ENCODE measurements at places on chromosomes 7 and 10. TPM values are rescaled to one million over a fixed set of nuclear protein-coding genes. Genes with fewer than 3 reads are reported as not detected.

- DNase-seq, result no peak
Measured at GRCh38 chr7:24245362-24245761, 38.6 kb upstream of the NPY start.

The CLRN3 gene
- 21.5 TPM for polyA plus RNA-seq

The ARMC3 gene
- 12.4 TPM for polyA plus RNA-seq

GRCh38 chr10:117532003-117532385 is 10.6 kb upstream of the EMX2 start:
- DNase-seq, result no peak

DNA sequence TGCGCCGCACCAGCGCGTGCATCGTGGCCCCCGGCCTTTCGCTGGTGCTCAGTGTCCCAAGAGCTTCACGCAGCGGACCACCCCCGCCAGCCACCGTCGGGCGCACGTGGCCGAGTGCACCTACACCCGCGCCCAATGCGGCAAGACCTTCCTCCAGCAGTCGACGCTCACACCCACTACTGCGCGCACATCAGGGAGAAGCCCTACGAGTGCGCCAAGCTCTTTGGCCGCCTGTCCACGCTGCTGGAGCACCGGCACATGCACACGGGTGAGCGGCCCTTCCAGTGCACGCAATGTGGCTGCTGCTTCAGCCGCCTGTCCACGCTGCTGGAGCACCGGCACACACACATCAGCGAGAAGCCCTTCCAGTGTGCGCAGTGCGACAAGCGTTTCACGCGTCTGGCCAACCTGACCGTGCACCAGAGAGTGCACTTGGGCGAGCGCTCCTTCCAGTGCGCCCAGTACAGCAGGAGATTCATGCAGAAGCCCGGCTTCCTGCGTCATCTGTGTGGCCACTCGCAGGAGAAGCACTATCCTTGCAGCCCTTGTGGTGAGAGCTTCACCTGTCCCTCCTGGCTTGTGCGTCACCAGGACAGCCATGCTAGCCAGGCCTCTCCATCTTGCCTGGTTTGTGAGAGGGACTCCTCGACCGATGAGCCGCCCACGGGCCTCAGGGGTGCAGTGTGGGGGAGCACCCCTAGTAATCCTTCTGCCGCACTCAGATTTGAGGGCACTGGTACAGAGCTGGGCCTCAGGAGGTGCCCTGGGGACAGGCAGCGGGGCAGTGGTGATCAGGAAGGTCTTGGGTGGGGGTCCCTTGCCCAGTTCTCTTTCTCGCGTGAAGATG is 32.9 kb downstream of the ZNF783 start:
- no peak for DNase-seq

GRCh38 chr10:91418416-91418815 is 8.3 kb downstream of the HECTD2 start:
- DNase-seq, result no peak

- DNase-seq, result no peak
Measured at GRCh38 chr7:47338026-47338425, 243.9 kb downstream of the TNS3 start.

DNA sequence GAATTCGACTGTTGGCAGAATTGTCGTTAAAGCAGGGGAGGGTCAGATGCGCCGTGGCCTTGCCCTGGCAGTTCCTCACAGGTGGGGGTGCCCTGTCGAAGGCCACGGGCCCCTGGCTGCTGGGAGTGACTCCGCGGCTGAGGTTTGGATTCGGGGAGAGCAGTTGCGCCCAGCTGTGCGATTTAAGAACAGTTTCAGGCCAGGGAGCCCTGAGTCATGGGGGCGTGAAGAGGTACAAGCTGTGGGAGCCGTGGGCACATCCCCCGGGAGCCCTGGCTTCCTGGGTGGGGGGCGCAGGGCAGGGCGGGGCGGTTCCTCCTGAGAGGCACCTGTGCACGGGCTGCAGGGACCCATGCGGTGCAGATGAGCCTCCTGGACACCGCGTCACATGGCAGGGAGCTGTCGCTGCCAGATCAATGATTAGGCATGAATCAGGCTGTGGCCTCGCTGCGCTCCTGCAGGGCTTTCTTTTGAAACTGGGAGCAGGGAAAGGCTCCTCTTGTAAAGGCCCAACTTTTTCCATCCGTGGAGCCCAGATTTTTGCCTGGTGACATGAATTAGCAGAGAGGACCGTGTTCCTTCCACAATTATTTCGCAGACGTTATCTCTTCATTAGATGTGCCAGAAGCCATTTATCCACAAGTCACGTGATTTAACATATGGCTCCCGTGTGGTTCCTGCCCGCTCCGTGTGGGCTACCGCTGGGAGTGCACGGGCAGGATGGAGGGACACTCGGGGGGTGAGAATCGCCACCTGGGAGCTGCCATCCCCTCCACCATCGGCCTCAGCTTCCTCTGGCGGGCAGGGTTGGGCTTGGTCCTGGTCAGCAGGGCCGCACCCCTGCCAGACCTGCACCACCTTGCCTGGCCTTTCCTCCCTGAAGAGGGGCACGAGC is 918 bp downstream of the PWWP2B start:
- DNase-seq, result no peak

- no peak for DNase-seq
Measured at GRCh38 chr7:93923942-93924341, 2.4 kb downstream of the GNG11 start.

- DNase-seq, result no peak
Measured at GRCh38 chr7:9097565-9098060, 664.2 kb downstream of the NXPH1 start.

The OGDHL gene
- 43.2 TPM for polyA plus RNA-seq

The NME8 gene
- 0.41 TPM for polyA plus RNA-seq

The H2BK1 gene
- polyA plus RNA-seq, result not detected

- DNase-seq, result no peak
Measured at GRCh38 chr7:136492366-136492765, 376.1 kb upstream of the CHRM2 start.

DNA sequence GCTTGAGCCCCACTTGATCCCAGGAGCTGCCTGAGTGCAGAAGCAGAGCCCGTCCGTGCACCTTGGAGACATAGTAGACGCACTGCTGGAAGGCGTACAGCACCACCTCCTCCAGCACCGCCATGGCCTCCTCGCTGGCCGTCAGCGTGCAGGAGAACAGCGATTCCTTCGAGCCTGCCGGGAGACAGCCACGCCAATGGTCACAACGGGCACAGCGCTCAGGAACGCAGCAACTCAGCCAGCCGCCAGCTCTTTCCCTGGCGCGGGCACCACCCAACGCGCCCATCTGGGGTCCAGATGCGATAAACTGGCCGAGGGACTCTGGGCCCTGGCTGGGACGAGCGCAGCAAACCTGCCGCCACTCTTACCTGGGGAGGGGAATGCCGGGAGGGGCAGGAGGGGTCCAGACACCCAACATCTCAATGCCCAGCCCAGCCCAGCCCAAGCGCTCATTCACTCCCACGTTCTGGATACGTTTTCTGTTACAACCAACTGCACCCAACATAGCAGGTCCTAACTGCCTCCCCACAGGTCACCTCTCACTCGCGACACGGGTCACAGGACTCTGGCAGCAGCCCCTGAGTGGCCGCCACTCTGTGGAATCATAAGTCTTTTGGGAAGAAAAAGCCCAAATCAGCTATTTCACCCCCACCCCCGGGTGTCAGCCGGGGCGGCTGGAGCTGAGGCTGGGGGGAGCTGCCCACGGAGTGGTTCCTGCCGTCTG is 41.9 kb downstream of the AP5Z1 start:
- DNase-seq, result no peak

DNA sequence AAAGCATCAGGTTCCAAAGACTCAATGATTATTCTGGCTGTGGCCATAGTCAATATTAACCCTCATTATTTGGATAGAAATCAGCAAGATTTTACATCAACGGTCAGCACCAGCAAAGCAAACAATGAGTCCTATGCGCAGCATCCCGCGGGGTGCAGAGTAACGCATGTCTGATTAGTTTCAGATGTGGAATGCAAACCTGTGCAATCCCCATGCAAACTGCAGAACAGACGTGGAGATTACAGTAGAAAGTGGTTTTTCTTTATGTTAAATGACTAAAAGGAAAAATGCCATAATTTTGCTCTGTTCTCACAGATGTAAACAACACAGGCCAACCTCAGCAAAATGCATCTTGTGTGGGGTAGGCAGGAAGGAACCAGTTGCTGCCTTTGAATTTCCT is 258.1 kb upstream of the GRB10 start:
- DNase-seq, result no peak

The PEX1 gene
- polyA plus RNA-seq, result 31.7 TPM

DNA sequence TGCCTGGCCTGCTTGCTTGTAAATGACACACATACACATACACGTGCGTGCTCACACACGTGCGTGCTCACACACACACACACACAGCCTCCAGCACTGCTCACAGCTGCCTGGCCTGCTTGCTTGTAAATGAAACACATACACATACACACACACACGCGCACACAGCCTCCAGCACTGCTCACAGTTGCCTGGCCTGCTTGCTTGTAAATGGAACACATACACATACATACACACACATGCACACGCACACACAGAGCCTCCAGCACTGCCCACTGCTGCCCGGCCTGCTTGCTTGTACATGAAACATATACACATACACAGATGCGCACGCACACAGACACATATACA is 397.2 kb downstream of the PLXNA4 start:
- DNase-seq, result no peak

DNA sequence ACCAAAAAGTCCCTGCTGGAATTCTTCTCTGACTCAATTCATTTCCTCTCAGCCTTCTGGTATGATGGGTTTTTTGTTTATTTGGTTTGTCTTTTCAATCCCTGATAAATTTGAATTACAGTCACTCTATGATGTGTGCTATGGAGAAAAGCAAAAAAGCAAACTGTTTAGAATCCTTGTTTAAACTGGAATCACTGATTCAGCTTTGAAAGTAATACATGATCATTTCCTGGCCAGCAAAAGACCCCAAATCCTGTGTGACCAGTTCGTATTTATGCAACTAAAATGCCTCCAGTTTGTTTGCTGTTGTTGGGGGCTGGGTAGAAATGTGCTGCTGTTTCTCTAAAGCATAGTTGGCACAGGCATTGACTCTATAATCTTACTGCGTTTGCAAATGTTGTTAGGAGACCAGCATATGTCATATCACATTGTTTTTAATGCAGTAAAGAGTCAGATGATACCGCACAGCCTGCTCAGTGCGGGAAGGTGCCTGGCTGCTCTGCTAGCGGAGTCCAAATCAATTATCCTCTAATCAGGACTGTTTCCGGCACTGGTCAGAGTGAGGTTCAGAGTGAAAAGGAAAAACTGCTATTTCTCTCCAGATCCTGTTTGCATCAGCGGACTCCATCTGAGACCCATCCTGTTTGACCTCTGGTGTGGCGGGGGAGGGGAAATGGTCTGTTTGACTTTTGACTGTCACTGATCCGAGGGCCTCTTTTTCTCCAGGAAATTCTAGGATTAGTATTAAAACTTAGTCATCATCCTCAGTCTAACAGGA is 40.6 kb upstream of the ADD3 start:
- DNase-seq, result no peak

DNA sequence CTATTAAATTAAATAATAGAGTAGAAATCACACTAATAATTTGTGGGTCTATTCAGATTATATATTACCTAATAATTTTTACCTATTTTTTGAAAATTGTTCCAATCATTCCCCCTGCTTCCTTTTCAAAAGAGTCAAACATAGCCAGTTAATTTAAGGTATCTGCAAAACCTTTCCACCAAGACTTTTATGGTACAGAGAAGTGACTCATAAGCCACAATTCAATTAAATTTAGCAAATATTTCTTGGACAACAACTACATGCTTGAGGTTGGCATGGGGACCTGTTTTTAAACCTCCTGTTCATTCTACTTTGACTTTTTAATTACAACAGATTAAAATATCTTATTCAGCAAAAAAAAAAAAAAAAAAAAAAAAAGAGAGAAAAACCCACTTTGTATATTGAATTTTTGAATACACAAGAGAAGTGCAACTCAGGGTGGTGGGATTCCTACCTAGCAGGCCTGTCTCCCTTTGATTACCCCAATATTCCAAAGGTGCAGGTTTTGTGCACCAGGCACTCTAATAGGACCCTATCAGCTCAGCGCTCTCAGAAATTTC is 301.9 kb upstream of the C7orf33 start:
- DNase-seq, result no peak

GRCh38 chr7:134153493-134154136 is 26.5 kb downstream of the LRGUK start:
- no peak for DNase-seq

The FAM13C gene
- polyA plus RNA-seq, result 6.6 TPM

The ABCB4 gene
- 1.4 TPM for polyA plus RNA-seq

GRCh38 chr7:147510923-147511322 is 1079.6 kb upstream of the C7orf33 start:
- no peak for DNase-seq

DNA sequence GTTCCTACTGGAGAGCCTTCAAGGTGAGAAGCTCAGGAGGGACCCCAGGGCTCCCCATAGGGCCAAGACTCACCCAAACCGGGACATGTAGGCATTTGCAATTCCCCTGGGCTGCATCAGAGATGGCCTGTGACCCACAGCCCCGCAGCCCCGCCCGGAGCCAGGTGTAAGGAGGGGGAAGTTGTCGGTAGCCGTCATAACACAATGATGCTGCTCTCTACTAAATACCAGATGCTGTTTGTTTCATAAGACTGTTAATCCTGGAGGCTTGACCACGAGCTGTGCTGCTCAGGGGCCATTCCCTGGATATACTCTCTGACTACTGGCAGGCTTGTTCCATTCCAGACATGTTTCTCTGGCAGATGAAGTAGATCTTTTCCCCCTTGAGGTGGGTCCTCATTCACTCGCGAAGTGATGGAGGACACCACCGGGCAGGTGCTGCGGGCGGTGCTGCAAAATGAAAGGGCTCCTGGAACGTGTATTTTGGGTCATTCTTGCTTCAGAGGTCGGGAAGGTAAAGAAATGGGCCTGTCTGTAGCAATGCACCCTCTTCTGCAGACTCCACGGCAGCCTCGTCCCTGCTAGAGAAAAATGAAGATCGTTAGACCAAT is 61.1 kb downstream of the MKI67 start:
- no peak for DNase-seq

DNA sequence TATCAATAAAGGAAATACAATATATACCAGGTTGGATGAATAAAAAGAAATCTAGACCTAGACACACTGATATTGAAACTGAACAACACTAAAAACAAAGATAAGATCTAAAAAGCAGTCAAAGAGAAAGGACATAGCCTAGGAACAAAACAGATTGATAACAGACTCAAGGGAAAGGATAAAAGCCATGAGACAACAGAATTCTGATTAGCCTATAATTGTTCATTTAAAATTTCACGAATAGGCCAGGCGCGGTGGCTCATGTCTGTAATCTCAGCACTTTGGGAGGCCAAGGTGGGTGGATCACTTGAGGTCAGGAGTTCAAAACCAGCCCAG is 48.4 kb upstream of the FHIP2A start:
- no peak for DNase-seq

The PTPRN2 gene
- polyA plus RNA-seq, result 7.5 TPM

The WDR91 gene
- 72.1 TPM for polyA plus RNA-seq

The SPDYE6 gene
- polyA plus RNA-seq, result 0.65 TPM

- DNase-seq, result no peak
Measured at GRCh38 chr7:152145853-152146466, 120.5 kb downstream of the GALNT11 start.

The OR6B1 gene
- polyA plus RNA-seq, result 0.05 TPM

The EPDR1 gene
- 16.8 TPM for polyA plus RNA-seq

The NDUFA5 gene
- 215 TPM for polyA plus RNA-seq

The COA1 gene
- polyA plus RNA-seq, result 77.0 TPM

- DNase-seq, result peak; percentile 29
Measured at GRCh38 chr10:86203162-86203905, 163.3 kb downstream of the GRID1 start.

GRCh38 chr10:105149371-105149891 is 508.3 kb downstream of the SORCS3 start:
- DNase-seq, result no peak

The HABP2 gene
- 1.6 TPM for polyA plus RNA-seq

All from left renal cortex interstitium (tissue), 4 donors.